ENCODE measurements at places on chromosomes 7 and 10.
A peak's percentile ranks its signal among the peaks of the same experiment; 100 is the strongest.

GRCh38 chr7:127644484-127644883 is 7.5 kb upstream of the SND1 start:
- DNase-seq: no peak

- no peak for DNase-seq
Observed at GRCh38 chr10:106310596-106310995, 853.9 kb downstream of the SORCS1 start.

DNA sequence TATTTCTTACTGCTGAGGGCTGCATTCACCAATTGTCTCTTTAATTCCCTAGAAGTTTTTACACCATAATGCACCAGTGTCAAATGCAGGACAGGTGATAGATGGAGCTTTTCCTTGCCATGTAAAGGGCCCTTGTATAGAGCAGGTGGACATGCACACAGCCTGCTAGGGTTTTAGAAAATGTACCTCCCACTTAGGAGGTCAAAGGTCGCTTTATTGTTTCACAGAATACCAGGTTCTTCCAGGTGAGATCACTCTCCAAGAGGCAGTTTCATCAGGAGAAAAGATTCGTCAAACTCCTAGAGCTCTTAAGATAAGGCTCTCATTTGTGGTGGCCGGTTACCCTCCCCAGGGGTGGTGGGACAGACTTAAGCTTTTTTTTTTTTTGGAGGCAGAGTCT is 215.8 kb downstream of the PHTF2 start:
- DNase-seq: no peak

GRCh38 chr7:7327423-7327822 is 145.1 kb downstream of the C1GALT1 start:
- DNase-seq: no peak

GRCh38 chr7:93945756-93946535 is 24.4 kb downstream of the GNG11 start:
- no peak for DNase-seq

DNA sequence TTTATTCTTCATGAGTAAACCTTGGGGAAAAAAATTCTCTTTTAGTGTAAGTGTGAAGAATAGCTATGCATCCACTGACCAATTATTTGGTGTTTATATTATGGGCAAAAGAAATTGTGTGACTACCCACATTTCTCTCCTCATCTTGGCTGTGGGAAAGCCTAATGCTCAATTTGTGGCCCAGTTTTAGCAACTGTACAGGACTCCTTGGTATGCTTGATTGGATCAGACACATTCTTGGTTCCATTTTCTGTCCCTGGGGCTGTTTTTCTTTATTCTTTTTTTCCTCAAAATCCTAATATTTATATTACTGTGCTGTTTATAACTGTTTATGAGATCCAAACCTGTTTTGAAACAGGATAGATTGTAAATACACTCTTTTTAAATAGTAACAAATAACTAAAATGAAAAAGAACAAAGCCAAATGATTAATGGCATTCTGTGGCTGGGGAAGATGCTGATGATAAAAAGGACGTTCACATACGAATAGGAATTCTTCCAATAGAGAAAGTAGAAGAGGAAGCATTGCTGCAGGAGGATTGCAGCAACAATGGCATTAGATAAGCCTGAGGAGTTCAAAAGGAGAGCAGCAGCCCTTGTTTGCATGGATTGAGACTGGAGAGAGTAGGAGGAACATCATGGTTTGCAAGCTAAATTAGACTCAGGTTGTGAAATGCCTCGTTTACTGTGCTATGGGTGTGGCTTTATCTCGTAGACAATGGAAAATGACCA is 580.5 kb downstream of the INHBA start:
- DNase-seq: no peak

DNA sequence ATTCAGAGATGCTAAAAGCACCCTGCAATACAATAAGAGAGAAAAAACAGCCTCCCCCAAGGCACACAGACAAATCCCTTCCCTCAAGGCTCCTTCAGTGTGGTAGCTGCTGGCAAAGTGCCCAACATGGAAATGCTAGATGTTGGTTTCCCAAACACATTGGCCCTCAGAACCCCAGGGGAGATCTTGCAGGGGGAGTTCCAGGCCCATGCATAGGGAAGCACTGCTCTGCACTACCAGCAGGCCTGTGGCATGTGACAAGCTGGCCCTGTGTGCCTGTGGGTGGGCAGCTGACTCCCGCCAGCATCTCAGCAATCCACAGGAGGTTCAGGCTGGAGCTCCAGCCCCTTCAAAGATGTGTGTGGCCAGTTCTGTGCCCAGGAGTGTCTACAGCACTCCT is 16.8 kb upstream of the CSGALNACT2 start:
- no peak for DNase-seq

DNA sequence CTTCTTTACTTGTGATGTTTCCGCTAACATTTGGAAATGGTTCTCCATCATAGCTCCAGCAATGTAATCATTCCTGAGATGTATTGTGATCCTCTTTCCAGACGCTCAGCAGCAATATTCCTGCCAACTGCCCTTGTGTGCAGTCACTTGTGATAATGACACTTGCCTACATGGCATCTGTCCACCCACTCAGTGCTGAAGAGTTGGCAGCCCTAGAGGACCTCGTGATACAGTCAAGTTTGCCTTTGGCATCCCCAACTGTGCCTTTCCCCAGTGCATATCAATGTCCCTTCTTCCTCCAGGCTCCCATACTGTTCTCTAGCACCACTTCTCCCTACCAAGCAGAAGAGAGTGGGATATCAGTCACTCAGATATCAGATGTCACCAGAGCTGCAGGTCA is 64.9 kb downstream of the MYOF start:
- DNase-seq: no peak

DNA sequence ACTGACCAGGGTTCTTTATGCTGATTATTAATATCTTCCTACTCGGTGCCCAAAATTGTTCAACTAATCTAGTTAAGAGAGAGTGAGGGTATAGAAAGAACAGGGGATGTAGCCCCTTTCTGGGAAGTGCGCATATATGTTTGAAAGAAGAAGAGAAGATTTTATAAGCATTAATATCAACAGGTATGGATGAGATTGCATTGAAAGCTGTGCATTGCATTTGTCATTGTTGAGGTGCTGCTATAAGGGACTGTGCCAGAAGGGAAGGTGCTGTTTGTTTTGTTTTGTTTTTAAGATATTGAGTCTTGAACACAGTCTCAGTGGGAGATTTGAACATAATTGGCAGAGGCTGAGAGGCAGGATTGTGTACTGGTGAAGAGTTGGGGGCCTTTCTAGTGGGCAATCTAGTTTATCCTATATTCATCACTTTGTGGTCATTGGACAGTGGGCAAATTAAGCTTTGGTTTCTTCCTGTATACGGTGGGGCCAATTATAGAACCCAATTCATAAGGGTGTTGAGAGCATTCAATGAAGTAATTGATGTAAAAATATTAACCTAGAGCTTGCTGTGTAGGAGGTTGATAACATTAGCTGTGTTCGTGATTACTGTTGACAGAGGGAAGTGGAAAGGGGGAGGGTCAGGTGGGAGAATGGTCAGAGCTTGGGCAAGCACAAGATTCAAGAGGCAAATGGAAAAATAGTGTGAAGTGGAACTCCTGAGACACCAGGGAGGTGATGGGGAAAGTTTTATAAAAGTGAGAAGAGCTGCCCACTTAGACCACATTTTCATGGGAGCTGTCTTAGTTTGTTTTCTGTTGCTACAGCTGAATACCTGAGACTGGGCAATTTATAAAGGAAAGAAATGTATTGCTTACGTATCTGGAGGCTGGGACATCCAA is 19.9 kb upstream of the PCGF5 start:
- DNase-seq: no peak

DNA sequence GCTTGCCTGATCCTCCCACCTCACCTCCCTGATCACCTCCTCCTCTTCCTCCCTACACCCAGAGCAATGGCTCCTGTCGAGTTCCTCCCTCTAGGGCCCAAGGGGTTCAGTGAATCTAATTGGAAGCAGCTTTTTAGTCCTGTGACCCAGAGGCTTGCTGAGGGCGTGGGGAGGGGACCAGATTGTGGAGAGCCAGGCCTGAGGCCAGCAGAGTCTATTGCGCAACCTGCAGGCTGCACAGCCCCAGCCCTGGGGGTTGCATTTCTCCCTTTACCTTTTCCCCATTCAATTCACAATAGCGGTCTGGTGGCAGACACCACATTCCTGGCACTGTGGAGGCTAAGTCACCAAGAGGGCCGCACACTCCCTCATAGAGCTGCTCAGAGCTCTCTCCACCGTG is 32.5 kb downstream of the GHRHR start:
- no peak for DNase-seq

DNA sequence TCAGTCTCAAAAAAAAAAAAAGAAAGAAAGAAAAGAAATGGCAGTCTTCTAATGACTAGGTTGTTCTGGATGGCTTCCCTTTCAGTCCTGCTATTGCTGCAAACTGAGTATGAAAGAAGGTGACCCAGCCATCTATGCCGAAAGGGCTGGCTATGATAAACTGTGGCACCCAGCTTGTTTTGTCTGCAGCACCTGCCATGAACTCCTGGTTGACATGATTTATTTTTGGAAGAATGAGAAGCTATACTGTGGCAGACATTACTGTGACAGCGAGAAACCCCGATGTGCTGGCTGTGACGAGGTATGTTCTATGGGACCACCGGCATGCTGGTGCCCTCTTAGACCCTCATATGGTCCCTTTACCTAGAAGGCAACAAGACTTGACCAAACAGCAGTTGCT is 41.3 kb downstream of the TES start:
- no peak for DNase-seq

GRCh38 chr7:4015996-4016395 is 666.1 kb upstream of the FOXK1 start:
- no peak for DNase-seq

- peak; percentile 11 for DNase-seq
Observed at GRCh38 chr10:12902135-12902572, 99.4 kb downstream of the CCDC3 start.

GRCh38 chr7:102286237-102287110 is at the start of gene SH2B2:
Gene SH2B2 (plus strand): TSS chr7:102286868. CDS start chr7:102300551, 13,683 bp downstream.
- DNase-seq: peak; percentile 45

DNA sequence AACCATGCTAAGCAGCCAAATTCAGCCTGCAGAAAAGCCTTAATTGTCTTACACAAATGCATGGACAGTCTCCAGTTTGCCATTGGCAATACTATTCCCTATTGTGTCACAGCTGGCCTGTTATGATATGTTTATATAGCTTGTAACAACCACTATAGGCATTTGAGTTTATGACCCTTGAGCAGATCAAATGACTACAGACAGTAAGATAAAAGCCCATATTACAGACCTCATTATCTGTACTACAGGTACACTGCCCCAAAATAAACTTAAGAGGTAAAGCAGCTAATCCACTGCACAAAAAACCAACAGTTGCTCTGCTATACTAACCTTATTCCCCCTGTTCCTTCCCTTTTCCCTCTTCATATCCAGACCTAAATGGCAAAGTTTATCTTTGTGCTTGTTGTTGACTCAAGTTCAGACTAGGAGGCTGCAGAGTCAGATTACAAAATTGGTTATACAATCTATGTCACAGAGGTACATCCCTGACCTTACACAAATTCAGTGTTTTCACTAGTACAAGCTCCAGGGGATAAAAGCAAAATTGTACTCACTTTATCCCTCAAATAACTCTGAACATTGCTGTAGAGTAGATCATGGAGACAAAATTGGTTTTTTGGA is 218.4 kb downstream of the GRM8 start:
- no peak for DNase-seq

DNA sequence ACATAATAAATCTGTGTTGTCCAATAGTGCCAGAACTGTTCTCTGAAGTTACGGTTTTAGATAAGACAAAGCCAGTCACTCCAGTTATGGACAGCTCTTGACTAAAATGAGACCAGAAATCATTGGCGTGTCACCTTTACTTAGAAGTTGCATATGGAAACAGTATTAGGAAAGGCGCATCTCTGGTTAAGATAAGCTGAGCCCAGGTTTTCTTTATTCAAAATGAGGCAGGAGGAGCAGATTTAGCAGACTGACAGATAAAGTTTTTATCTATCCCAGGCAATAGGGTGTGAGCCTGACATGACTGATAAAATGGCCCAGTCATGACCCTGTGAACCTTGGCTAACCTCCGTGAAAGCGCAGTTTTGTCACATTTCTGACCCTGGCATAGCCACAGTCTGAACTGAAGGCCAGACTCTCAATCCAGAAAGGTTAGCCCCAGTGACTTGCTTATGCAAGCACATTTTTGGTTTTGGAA is 4.2 kb downstream of the CYP26A1 start:
- DNase-seq: no peak

GRCh38 chr10:64091897-64092296 is 570.7 kb downstream of the REEP3 start:
- DNase-seq: peak; percentile 11

DNA sequence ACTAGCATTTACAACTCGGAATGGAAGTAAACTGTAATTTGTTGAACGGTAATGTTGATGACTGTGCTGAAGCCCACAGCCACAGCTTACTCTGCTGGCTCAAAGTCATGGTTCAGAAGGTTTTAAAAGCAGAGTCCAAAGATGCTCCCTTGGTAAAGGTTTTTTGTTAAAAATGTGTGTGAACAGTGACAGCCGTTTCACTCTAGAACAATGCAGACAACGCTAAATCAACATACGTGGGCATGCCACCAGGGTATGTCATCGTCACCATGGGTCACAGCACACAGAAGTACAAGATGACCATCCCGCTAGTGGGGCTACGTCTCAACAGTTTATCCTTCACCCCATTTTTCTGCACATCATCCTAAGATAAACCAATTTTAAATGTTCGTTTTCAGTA is 106.5 kb upstream of the LANCL2 start:
- DNase-seq: no peak

DNA sequence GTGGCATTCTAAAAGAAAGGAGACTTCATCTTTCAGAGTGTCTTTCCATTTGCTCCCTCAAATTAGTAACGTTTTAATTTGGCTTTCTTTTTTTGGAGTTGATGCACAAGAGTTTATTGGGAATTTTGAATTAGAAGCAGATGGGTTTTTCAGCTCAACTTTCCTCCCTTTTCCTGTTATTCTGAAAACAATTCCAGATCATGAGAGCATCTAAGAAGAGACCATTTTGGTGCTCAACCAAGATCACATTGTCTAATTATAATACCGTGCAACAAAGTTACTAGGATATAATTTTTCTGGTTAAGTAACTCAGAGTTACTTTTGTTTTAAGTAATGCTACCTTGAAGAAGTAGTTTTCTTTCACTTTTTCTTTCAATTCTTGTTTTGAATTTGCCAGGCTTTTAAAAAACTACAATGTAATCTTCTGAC is 396.6 kb upstream of the KLF6 start:
- DNase-seq: no peak

All from DMS153 (cell line).